ENCODE measurements at places on chromosomes 12 and 14.

- no peak for DNase-seq
Measured at GRCh38 chr14:50551877-50552276, 8.1 kb upstream of the ATL1 start.

DNA sequence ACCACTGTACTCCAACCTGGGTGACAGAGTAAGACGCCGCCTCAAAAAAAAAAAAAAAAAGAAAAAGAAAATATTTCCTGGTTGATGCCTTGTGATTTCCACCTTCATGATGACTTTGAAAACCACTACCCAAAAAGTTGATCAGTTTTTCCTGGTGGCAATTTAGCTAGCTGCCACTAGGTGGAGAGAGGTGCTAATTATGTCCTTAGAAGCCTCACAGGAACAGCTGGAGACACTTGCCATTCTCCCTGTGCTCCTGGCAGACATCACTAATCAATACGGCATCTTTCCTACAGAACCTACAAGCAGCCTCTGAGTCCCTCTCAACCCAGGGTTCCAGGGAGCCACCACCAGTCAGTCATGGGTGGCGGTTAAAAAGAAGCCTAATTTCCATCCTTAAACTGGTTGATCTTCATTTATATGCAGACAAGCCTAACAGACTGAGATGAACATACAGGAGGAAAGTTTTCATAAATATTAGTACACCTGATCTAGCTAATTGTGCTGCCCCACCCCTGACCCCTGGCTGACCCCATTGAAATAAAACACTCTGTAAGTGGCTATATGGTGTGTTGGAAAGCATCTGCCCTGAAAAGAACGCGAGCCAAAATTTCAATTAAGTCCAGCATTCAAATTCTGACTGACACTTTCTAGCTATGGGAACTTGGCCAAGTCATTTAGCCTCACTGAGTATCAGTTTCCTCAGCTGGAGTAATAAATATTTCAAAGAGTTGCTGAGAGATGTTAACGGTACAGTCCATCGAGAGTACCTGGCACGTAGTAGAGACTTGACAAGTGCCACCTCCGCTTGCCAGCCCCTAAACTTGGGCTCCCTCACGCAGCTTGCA lies 6.2 kb upstream of the OAS1 start:
- DNase-seq = peak; percentile 49

GRCh38 chr12:132646850-132647249 lies 28.3 kb downstream of the P2RX2 start:
- no peak for DNase-seq

DNA sequence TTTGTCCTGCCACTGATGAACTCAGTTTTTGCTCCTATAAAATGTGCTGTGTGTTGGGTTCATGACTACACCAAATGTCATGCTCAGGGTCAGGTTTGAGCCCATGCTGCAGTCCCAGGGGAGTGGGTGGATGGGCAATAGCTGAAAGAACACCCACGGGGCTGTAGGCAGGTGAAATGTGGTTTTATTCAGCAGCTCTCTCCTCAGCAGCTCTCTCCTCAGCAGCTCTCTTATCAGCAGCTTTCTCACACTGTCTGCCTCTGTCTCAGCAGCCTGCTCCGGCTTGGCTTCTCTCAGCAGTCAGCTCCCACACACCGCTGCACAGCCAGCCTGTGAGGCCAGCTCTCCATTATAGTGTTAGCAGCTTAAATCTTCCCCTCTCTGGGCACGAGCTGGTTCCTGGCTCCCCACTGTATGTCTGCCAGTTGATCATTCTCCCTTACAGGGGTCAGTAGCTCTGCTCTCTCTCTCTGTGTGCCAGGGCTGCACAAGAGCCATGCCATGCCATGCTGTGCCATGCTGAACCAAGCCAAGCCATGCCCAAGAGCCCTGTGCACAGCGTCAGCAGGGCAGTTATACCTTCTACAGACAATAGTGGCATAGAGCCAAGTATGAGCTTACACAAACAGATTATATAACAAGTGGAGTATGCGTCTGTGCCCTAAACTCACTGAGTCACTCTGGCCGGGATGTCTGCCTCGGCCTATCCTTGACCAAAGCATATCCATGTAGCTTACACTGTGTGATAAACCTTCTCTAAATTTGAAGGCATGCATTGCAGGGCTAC lies 303.3 kb upstream of the TMPO start:
- peak; percentile 13 for DNase-seq

DNA sequence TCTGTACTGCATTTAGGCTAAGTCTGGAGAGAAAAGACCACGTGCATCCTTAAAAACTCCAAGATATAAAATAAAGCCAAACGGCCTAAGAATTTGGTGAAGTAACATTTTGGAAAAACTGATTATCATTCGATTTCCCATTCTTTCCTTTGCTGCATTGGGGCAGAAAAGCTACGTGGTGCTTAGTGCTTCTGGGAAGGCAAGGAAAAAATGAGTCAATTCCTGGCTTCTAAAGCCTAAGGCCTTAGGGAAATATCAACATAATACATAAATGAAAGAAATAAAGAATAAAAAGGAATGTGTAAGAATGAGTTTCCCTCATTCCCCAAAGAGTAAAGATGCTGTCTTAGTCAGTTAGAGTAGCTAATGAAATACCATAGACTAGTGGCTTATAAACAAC lies 520.5 kb downstream of the GLT1D1 start:
- no peak for DNase-seq

- DNase-seq = peak; percentile 57
Measured at GRCh38 chr12:10641735-10642500, 28.5 kb upstream of the MAGOHB start.

GRCh38 chr12:8996682-8997405 lies 7.5 kb downstream of the KLRG1 start:
- DNase-seq = peak; percentile 46

DNA sequence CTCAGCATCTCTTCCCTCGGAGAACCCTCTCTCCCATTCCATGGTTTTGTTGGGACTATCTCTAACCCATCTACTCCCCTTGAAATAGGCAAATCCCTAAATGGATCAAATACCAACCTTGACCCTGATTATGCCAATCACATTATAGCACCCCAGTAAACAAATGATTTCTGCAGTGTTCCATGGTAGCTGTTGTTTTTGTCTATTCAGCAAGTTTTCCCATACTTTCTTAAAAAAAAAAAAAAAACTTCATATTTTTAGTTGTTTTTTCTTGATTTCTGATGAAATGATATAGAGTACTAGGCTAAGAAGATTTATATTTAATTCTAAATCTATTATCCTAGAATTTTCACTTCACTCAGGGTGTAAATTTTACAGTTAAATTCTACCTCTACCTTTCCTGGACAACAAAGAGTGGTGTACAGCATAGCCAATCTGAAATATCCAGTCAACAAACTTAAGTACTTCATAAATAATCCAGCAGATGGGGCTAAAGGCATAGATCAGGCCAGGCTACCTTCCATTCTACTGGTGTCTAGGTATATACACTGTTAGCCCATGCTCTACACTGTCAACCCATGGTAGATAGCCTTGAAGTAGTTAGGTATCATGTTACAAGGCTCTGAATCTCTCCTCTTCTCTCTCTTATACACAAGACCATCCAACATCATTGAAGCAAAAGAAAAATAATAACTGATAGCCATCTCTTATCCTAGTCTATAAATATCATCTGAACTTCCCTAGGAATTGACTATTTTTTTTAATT lies 82.2 kb downstream of the PLEKHG7 start:
- DNase-seq = peak; percentile 71

GRCh38 chr12:110249716-110250225 lies 31.3 kb upstream of the ATP2A2 start:
- no peak for DNase-seq

GRCh38 chr12:49978125-49978524 lies 5.4 kb downstream of the AQP6 start:
- no peak for DNase-seq

DNA sequence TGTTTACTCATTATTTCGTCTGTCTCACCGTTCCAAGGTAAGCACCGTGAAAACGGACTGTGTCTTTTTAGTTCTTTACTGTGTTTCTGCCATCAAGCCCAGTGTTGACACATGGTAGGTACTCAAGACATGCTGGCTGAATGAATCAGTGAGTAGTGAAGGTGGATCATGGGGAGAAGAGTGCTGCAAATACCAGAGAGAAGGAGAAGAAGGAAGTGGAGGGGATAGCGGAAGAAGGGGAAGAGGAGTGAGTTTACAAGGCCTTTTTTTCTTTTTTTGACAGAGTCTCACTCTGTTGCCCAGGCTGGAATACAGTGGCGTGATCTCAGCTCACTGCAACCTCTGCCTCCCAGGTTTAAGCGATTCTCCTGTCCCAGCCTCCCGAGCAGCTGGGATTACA lies 54.6 kb downstream of the ETV6 start:
- no peak for DNase-seq

GRCh38 chr14:62428429-62429203 lies 616.6 kb downstream of the KCNH5 start:
- DNase-seq = peak; percentile 44

GRCh38 chr14:75430116-75430515 lies 2.3 kb downstream of the JDP2 start:
- no peak for DNase-seq

GRCh38 chr12:100184549-100185145 lies 16.0 kb upstream of the ACTR6 start:
- DNase-seq = no peak

DNA sequence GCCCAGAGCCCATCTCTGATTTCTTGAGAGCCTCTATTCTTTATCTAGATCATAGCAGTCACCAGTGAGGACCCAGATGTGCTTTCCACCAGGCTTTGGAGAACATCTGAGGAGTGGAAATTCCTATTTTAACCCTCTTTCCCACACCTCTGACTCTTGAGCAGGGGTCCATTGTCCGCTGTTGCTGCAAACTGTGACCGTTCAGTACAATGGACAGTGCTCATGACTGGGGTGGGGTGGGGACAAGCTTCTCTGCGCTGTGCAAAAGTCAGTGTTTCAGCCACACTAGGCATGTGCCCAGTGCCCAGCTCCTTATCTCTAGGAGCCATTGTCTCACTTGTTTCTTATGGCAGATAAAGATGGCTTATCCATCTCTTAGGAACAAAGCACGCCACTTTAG lies 16.9 kb upstream of the KRT7 start:
- no peak for DNase-seq

DNA sequence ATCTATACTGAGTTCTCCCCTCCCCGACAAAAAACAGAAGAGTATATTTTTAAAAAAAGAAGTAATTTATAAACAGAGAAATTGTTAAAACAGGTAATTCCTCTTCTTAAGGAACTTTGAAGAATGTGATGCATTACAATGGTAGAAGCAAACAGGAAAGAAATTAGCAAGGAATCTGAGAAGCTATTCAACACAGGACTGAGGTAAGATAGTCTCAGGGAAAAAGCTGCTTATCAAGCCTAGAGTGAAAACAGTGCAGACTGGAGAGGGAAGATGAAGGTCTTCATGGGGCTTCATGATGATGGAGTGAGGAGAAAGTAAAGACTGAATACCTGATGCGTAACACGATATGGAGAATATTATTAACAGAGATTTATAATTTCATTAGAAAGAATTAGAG lies 880.0 kb downstream of the SLC16A7 start:
- no peak for DNase-seq

DNA sequence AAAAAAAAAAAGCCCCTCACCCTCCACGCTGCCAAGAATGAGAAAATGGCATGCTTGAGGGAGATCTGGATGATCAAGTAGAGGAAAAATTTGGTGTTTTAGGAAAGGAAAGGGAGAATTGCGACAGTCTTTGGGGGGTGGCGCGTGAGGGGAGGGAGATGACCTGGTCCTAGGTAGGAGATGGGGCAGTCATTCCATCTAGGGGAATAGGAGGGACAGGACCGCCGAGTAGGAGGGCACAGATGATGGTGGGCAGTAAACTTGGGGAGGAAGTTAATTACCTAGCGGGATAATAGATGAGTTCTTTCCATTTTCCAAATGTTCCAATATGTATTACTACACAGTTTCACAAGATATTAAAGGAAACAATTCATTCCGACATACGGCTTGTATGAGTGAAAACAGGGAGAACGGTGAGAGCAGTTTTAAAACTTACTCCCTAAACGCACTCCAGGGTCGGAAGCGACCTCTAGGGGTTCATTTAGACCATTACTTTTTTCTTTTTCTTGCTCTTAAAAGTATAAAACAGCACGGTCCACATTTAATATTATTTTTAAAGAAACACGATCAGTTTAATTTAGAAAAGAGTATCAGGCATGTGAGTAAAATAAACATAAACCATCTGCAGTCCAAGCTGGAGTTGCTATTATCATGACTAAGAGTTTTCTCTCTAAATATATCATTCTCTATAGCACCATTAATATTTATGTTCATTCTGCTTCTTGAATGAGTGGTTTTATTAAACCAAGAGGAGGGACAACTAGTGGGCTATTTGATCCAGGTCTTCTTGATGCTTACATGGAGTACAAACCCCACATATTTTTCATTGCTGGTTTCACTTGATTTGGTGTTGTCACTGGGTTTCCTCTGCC lies 3.0 kb upstream of the FNTB start:
- peak; percentile 36 for DNase-seq

GRCh38 chr14:77543637-77544334 lies 45.2 kb upstream of the ISM2 start:
- DNase-seq = no peak

DNA sequence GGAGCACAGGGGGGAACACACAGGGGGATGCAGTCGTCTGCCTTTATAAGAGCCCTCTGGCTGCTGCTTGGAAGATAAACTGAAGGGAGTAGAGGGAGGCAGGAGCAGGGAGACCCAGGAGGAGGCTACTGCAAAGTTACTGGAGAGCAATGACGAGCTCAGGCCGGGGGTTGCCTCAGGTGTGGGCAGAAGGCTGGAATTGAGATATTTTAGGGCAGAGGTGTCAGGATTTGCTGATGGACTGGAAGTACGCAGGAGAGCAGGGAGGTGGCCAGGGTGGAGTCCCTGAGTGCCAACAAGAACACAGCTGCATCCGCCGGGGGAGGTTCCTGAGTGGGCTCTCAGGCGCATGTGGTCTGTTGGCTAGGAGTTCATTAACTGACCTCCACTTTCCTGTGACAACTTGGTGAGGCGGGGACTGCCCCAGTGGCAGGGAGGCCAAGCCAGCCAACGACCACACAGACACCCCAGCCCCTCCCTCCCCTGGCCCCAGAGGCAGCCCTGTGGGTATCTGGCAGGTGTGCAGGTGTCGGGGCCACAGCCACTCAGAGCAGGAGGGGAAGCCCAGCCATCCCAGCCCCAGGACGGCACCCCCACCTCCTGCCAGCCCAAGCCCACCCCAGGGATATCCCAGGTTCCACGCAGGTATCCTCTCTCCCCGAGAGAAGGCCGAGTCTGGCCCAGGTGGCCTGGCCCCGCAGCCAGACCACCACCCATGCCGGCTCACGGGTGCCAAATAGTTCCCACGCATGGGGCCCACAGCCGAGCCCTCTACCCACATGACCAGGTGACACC lies 85.4 kb downstream of the NCOR2 start:
- DNase-seq = no peak

- peak; percentile 78 for DNase-seq
Measured at GRCh38 chr12:52168019-52168717, 23.6 kb downstream of the KRT80 start.

DNA sequence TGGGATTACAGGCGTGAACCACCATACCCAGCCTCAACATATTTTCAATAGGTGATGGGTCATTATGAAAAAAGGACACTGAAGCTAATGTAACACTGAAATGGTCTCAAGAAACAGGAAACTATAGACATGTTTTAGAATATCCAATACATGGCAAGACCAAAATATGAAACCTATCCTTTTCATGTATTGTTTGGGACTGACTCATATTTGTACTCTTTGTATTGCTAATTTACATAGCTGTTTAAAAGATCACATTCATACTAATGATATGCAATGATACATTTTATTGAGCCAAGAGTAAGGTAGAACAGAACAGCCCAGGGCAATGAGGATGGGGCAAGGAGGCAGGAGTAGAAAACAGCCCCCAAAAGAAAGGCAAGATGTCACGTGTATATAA lies 32.6 kb downstream of the RESF1 start:
- DNase-seq = no peak

GRCh38 chr12:71411635-71412034 lies 28.0 kb upstream of the LGR5 start:
- DNase-seq = no peak

GRCh38 chr14:68553311-68553710 lies 239.6 kb downstream of the ZFP36L1 start:
- no peak for DNase-seq
